GM23248 (cell line): ENCODE measurements at places on chromosomes 5 and 9. TPM values are rescaled to one million over a fixed set of nuclear protein-coding genes. Genes with fewer than 3 reads are reported as not detected.

MARCOL gene
- not detected in 2 replicates for total RNA-seq

ST8SIA4 gene
- total RNA-seq, result under 0.01 TPM in 1 of 2 replicates, not detected in the other

TRAPPC13 gene
- 19.5 and 24.4 TPM in 2 replicates for total RNA-seq

MGAT4B gene
- 139 and 143 TPM in 2 replicates for total RNA-seq

CBY3 gene
- not detected in 2 replicates for total RNA-seq

MARVELD2 gene
- total RNA-seq, result 2.8 and 5.5 TPM in 2 replicates

SSNA1 gene
- 73.1 and 105 TPM in 2 replicates for total RNA-seq

CDKN2B-AS1 gene
- 1.3 and 4.1 TPM in 2 replicates for total RNA-seq

FOXE1 gene
- total RNA-seq, result not detected in 2 replicates

IL33 gene
- total RNA-seq, result 3.8 and 4.7 TPM in 2 replicates

TAS2R1 gene
- not detected in 2 replicates for total RNA-seq

ALDH1A1 gene
- not detected in 2 replicates for total RNA-seq

LHX3 gene
- not detected in 2 replicates for total RNA-seq

SPACA9 gene
- 2.3 and 6.2 TPM in 2 replicates for total RNA-seq

SLC46A2 gene
- total RNA-seq, result not detected in 2 replicates

PCDH1 gene
- 3.5 and 10.9 TPM in 2 replicates for total RNA-seq

CXCL14 gene
- 1.3 TPM in 1 of 2 replicates, not detected in the other for total RNA-seq

PCDHGB2 gene
- 2.2 and 2.5 TPM in 2 replicates for total RNA-seq

KIAA0825 gene
- total RNA-seq, result 4.6 and 7.0 TPM in 2 replicates

GABRP gene
- not detected in 2 replicates for total RNA-seq

ALG2 gene
- 61.7 and 65.8 TPM in 2 replicates for total RNA-seq

DOCK8 gene
- total RNA-seq, result not detected in 2 replicates

GFI1B gene
- total RNA-seq, result not detected in 2 replicates

ORM2 gene
- not detected in 2 replicates for total RNA-seq

HMMR gene
- total RNA-seq, result 10.7 and 13.9 TPM in 2 replicates

SCGB3A2 gene
- total RNA-seq, result not detected in 2 replicates

ECM2 gene
- 4.5 and 5.4 TPM in 2 replicates for total RNA-seq

FABP6 gene
- not detected in 2 replicates for total RNA-seq

MEIKIN gene
- total RNA-seq, result not detected in 2 replicates

ZCCHC7 gene
- 15.3 and 16.3 TPM in 2 replicates for total RNA-seq

MOCS2 gene
- total RNA-seq, result 48.1 and 55.9 TPM in 2 replicates

HNRNPK gene
- total RNA-seq, result 416 and 500 TPM in 2 replicates

URM1 gene
- 39.2 and 59.2 TPM in 2 replicates for total RNA-seq

ARSI gene
- total RNA-seq, result 4.2 and 4.3 TPM in 2 replicates

NDUFA8 gene
- 35.5 and 47.4 TPM in 2 replicates for total RNA-seq

C9orf40 gene
- 3.4 and 6.1 TPM in 2 replicates for total RNA-seq

PHYHD1 gene
- total RNA-seq, result 4.4 and 4.7 TPM in 2 replicates

SLC23A1 gene
- total RNA-seq, result not detected in 2 replicates

STK32A gene
- total RNA-seq, result 1.3 and 1.5 TPM in 2 replicates
